ENCODE measurements at places on chromosomes 4 and X. TPM values are rescaled to one million over a fixed set of nuclear protein-coding genes. Genes with fewer than 3 reads are reported as not detected.

- no peak for DNase-seq
These were observed 426.8 kb upstream of the CNKSR2 start for GRCh38 chrX:20947411-20947912.

- DNase-seq = no peak
These were observed at the start of gene TRIML1 for GRCh38 chr4:188139141-188139540. TSS of gene TRIML1 (plus strand) at chr4:188139441. CDS start at chr4:188139559, 118 bp downstream.

GRCh38 chr4:142405695-142406498 is 440.2 kb downstream of the INPP4B start:
- no peak for DNase-seq

DNA sequence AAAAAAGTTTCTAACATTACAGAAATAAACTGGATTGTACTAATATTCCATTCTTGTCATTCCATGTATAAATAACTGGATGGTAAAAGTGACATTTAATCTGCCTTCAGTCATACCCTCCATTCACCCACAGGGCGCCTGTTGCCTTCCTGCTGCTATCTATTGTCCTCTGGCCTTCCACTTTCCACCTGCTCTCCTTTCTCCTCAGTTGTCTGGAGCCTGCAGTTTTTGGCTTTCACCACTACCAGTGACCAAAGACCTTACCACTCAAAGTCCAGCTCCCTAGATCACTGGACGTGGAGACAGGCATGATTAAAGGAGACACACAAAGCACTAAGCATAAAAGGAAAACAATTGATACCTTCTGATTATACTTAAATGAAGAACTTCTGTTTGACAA is 46.2 kb upstream of the NHS start:
- no peak for DNase-seq

DNA sequence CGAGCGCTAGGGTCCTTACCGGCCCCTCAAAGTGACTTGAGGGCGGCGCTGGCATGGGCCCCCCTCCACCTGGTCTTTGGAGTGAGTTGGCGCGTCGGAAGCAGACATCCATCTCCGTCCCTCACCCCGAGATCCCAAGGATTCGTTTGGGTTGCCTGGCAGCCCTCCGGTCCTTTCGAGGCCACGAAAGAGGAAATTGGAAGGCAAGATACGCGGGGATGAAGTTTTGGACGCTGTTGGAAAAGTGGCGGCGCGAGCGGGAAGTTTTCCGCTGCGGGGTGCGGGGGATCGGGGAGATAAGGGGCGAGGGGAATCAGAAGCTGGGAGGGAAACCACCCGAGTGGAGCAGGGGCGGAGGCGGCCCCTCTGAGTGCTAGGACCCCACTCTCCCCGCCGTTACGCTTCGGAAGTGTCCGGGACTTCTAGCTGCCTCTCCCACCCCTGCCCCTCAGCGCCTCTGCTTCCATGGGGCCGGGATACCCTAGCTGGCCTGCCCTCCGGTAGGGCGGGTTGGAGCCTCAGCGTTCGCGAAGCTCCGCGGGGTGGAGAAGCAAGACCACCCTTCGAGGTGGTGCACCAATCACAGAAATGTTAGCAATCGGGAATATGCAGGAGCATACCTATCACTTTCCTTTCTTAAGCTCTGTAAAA is 57.8 kb downstream of the FRMPD3 start:
- DNase-seq = no peak

DNA sequence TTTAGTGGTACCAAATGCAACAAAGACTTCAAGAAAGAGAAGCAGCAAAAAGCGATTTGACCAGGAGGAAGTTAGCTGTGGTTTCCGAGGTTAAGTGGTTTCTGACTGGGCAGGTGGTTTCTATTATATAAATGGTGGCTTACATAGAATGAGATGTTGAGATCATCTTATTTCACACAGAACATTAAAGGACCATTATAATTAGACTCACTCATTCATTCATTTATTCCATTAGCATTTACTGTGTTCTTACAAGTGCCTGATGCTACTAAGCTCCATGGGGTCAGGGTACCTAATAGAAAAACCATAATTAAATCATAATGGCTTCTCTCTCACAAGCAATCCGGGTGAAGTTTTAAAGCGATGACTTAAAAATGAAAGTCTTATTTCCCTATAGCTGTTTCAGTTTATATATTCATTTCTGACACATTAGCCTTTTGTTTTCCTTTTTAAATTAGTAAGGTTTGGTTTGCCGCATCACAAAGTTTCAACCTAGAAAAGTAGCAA is 10.6 kb downstream of the TSPAN6 start:
- DNase-seq = no peak

- no peak for DNase-seq
These were observed 291.7 kb downstream of the KCNIP4 start for GRCh38 chr4:21656832-21657231.

DNA sequence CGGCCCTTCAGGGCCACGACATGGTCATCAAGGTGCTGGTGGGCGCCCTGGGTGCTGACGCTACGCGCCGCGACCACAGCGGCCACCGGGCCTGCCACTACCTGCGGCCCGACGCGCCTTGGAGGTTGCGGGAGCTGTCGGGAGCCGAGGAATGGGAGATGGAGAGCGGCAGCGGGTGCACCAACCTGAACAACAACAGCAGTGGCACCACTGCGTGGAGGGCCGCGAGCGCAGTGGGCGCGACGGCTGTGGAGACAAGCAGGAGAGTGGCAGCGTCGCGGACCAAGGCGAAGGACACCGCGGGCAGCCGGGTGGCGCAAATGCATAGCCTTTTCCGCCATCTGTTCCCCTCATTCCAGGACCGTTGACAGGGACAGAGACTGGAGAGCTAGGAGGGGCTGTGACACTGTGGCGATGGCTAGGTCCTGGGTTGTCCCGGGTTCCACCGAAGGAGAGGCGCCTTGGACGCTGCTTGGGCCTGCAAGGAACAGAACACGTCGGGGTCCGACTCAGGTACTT is 919 bp downstream of the SOWAHD start:
- no peak for DNase-seq

The PDZD4 gene
- total RNA-seq = 52.5 TPM

The LANCL3 gene
- 0.05 TPM for total RNA-seq

Measured in neural crest cell (in vitro differentiated cells).